CD4-positive, alpha-beta T cell treated with Interleukin-15 for 4 hours (primary cell): ENCODE measurements at places on chromosomes 7 and 10.

- DNase-seq = no peak
These were observed 18.9 kb upstream of the SEMA3D start for GRCh38 chr7:85205754-85206153.

- DNase-seq = no peak
These were observed 94.3 kb downstream of the PRPF18 start for GRCh38 chr10:13681095-13681494.

DNA sequence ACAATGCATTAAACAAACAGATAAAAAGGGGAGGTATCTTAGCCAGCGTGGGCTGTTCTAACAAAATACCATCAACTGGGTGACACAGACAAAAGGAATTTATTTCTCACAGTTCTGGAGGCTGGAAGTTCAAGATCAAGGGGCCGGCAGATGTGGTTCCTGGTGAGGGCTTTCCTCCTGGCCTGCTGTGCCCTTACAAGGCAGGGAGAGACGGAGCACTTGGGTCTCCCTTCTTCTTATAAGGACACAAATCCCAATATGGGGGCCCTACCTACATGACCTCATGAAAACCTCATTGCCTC, 281.6 kb upstream of the KLF14 start:
- DNase-seq = no peak

DNA sequence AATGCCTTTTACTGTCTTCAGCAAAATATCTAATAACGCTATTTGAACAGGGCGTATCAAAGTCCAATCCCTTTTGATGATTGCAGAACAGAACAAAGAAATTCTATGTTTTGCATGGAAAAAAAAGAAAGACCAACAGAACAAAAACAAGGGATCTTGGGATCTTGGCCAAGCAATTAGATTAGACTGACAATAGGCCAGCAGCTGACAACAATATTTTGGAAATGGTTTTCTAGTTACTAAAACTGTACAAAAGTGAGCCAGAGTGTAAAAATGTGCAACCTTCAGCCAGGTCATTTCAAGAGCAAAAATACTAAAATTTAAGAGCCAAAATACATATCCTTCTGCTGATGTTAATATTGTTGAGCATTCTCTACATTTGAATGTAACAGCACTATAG, 716.5 kb upstream of the KCND2 start:
- DNase-seq = no peak

DNA sequence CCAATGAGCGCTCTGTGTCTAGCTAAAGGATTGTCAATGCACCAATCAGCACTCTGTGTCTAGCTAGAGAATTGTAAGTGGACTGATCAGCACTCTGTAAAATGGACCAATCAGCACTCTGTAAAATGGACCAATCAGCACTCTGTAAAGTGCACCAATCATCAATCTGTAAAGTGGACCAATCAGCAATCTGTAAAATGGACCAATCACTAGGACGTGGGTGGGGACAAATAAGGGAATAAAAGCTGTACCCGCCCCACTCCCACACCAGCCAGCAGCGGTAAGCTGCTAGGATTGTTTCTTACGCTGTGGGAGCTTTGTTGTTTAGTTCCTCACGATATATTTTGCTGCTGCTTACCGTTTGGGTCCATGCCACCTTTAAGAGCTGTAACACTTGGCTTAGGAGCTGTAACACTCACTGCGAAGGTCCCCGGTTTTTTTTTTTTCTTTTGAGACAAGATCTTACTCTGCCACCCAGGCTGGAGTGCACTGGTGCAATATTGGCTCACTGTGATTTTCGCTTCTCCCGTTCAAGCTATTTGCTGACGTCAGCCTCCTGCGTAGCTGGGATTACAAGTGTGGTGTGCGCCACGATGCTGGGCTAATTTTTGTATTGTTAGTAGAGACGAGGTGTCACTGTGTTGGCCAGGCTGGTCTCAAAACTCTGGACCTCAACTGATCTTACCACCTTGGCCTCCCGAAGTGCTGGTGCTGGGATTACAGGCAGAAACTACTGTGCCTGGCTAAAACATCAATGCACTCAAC, 184.8 kb downstream of the PTPN20 start:
- DNase-seq = no peak

GRCh38 chr7:102892631-102893278, 20.0 kb upstream of the LRRC17 start:
- no peak for DNase-seq

- no peak for DNase-seq
These were observed 15.8 kb downstream of the SFXN4 start for GRCh38 chr10:119149729-119150128.

DNA sequence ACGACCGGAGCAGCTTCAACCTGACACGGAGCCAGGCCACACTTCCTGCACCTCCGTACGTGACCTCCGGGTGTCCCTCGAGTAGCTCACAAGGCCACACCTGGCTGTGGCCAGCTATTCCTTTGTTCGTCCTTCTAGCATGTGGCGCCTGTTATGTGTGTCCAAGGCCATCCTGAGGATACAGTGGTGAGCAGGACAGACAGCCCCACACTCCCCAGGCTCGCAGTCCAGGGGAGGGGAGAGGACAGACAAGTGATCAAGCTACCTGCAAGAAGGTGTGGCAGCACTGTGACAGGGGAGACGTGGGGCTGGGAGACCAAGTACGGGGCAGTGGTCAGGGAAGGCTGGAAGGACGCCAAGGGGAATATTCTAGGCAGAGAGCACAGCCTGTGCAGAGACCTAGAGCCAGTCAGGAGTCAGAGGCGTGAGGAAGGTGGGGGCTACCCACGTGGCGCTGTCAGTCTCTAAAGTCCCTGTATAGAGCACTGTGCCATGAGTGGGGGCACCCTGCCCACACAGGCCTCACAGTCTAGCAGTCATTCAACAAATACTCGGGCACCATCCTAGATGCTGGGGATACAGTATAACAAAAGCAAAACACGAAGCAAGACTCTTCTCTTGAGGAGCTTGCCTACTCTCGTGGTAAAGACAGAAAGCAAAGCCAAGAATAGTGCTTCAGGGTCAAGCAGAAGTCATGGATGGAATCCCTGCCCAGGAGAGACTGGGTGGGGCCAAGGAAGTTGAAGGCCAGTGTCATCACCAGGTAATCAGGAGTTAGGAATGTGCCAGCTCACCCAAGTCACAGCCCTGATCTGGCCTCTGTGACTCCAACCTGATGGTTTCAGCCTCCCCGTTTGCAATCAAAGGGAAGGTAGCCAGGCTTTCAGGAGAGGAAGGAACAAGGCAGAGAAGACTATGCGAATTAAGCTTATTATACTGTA, 58.6 kb downstream of the PROSER2 start:
- no peak for DNase-seq

- DNase-seq = no peak
These were observed 17.4 kb upstream of the SLC35G1 start for GRCh38 chr10:93876381-93876780.

DNA sequence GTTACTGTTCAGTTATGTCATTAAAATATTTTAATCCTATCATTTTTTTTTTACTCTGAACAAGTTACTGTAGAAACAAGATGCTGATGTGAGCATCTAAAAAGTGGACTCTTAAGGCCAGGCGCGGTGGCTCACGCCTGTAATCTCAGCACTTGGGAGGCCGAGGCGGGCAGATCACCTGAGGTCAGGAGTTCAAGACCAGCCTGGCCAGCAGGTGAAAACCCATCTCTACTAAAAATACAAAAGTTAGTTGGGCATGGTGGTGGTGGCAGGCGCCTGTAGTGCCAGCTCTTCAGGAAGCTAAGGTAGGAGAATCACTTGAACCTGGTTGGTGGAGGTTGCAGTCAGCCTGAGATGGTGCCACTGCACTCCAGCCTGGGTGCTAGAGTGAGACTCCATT, 2.9 kb downstream of the WAC start:
- DNase-seq = no peak

DNA sequence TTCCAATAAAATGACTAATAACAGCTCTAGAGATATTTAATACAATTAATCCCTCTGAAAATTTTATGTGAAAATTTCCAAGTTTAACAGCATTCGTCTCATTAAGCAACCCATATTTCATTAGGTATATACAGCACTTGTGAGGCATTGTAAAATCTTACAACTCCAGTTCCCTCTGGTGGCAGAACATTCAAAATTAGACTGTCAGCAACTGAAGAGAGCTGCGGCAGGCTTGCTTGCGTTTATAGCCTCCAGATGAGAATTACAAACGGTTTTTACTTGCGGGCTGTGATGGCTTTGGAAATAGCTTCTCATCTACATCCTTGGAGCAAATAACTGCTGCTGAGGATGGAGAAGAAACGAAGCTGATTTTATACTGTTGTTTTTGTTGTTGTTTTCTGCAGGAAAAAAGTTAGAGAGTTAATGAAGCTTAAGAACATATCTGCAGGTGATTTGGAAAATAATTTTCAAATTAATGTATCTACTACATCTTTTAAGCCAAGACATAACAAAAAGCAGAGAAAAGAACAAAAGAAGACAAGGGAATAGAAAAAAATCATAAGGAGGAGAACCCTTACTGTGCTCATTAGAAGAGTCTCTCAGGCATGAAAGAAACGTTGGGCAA, 171.3 kb downstream of the MAGI2 start:
- DNase-seq = no peak

DNA sequence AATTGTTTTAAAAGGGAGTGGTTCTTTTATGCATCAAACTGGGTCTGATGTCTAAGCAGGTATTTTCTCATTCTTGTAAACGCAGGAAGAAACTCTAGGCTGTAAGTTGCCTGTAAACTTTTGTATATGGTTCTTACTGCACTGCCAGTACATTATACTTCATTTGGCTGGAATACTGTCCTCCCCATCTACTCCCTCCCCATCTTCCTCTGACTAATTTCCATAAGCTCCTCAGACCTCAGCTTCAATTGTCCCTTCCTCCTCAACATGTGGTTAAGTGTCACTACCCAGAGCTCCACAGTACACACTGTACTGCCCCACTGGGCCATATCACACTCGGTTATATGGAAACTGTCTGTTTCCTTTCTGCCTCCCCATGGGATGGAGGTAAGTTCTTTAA, 161.4 kb upstream of the MDFIC start:
- DNase-seq = no peak

GRCh38 chr10:9957351-9957750, 1060.3 kb upstream of the CELF2 start:
- DNase-seq = no peak

DNA sequence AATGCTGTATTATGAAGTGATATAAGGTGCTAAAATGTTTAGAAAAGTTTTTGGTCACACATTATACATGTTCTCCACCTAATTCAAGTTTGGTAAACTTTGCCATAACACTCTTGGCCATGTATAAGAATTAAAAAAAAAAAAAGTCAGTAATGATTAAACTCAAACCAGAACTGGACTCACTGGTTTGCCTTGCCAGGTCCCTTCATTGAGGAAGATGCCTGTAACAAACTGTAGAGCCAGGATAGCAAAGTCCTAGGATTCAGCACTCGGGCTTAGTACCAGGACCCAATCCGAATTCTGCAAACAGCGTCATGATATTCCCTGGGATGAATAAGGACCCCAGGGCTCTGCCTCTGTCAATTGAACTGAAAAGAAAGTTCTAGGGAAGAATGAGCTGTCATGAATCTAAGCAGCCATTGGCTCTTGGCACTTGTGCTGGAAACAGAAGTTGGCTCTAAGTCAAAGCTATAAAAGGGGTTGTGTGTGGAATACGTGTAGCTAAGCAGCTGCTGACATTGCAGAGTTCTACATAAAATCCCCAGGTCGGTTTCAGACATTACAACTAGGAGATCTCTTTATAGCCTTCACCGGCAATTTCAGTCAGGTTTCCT, 216.9 kb downstream of the C7orf25 start:
- no peak for DNase-seq

- no peak for DNase-seq
These were observed 213.2 kb upstream of the CTBP2 start for GRCh38 chr10:125373546-125373945.
